Stimulated activated effector memory CD8-positive, alpha-beta T cell treated with anti-CD3 and anti-CD28 coated beads, Interleukin-12 subunit alpha, Interleukin-12 subunit beta, amount 100 ng/mL, for 72 hours (primary cell): ENCODE measurements at places on chromosomes 7 and 10.

GRCh38 chr7:101880282-101881054 is 63.0 kb downstream of the CUX1 start:
- no peak for DNase-seq

GRCh38 chr10:26081459-26081858 is 135.1 kb upstream of the GAD2 start:
- DNase-seq: no peak

GRCh38 chr10:85575441-85575840 is 791.2 kb downstream of the GRID1 start:
- DNase-seq: no peak

DNA sequence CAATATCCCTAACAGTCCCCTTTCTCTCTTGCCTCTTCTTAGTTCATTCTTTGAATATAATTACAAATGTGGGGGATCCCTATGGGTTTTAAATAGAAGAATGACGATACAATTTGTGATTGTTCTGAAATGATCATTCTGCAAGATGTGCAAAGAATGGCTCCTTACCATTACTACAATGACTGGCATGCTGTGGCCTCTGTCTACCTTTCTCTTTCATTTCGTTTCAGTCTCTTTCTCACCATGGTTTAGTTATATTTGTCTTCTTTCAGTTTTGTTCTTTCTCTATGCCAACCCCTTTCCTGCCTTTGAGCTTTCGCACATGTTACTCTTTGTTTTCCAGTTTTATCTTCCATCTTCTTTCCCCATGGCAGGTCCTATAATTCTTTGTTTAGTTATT is 176.5 kb downstream of the SUGCT start:
- no peak for DNase-seq

DNA sequence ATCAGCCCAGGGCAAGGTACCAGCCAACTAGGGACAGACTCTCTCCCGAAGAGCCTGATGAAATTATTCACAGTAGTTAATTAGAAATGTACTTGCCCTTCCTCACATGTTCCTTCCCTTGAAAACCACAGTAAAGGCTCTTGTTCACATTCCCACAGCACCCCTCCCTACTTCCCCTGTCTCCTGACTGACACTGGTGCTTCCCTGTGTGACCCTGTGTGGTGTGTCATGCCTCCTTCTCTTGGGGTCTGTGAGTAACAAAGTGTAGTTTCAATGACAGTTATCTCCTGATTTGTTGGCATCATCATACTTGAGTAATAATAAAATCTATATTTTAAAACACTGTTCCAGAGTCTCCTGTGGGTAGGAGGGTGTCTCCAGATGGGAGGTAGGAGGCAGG is 209.7 kb downstream of the ABCA13 start:
- no peak for DNase-seq

GRCh38 chr10:35570397-35570796 is 34.7 kb upstream of the GJD4 start:
- no peak for DNase-seq

- no peak for DNase-seq
These were observed at the start of gene DENND2A for GRCh38 chr7:140640727-140641523. DENND2A (minus strand) TSS chr7:140640813; CDS start chr7:140602397, 38,416 bp downstream.

DNA sequence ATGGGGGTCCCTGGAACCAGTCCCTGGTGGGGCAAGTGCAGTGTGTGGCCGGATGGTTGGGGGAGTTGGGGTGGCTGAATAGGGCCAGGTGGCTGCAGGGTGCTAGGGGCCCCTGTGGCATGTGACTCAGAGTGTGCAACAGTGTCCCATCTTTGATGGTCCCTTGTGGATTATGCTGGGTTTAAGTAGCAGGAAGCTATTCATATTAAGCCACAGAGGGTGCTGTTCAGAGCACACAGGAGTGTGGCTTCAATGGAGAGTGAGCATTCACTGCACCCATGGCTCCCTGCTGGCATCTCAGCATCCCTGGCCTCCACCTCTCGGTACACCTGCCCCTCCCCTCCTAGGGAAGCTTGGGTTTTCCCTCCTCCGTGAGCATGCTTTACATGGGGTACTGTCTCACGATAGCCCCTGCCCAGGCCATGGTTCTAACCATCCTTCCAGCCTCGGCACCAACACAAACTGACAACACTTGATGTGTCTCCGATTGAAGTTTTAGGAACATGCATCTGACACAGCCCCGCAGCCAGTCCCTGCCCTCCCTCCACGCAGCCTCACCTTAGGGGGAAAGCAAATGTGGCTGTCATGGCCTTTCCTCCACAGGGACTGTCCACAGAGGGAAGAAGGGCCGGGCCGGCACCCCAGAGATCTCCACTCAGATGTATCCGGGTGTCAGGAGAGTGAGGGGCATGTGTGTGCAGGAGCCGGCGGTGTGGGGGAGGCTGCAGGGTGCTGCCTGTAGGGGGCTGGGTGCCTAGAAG is 30.4 kb upstream of the PPIF start:
- peak; percentile 26 for DNase-seq

GRCh38 chr10:74189999-74190421 is 39.0 kb downstream of the ADK start:
- no peak for DNase-seq

DNA sequence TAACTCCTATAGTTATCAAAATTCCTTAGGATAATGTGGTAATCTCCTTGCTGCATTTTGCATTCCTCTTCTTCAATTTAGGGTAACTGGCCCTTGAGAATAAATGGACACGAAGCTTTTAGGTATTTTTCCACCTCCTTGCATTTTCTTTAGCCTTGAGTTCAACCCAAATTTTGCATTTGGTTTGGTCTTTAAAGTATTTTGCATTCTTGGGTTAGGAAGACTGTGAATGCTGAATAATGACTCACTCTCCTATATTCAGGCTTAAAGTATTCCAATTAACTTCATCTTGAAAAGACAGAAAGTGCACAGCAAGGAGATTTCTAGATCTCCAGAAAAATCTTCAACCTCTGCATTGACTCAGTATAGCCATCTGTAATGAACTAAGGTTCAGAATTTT is 47.3 kb downstream of the TFPI2 start:
- no peak for DNase-seq

- DNase-seq: no peak
These were observed 434.8 kb downstream of the LRMDA start for GRCh38 chr10:75866300-75866625.

GRCh38 chr10:46096446-46096845 is 50.4 kb upstream of the MSMB start:
- no peak for DNase-seq
